ENCODE measurements at places on chromosomes 1 and 21. TPM values are rescaled to one million over a fixed set of nuclear protein-coding genes. Genes with fewer than 3 reads are reported as not detected.

DNA sequence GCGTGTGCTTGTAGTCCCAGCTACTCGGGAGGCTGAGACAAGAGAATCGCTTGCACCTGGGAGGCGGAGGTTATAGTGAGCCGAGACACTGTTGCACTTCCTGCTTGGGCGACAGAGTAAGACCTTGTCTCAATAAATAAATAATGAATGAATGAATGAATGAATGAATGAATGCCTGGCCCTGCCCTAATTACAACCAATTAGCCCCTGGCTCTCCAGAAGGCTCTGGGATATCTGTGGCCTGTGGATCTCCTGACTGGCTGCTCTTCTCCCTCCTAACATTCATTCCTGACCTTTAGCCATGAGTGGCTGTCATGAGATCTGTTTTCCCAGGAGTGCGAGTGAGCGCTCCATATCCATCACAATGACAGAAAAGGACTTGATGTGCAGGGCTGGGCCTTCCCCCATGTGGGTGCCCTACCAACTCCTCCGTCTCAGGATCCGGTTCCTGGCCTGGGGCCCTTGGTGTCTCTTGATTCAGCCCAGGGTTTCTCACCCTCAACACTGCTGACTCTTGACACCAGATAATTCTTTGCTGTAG is 243.6 kb upstream of the TMEM51 start:
- DNase-seq = no peak

GRCh38 chr1:176577646-176578197 is 114.7 kb downstream of the PAPPA2 start:
- no peak for DNase-seq

DNA sequence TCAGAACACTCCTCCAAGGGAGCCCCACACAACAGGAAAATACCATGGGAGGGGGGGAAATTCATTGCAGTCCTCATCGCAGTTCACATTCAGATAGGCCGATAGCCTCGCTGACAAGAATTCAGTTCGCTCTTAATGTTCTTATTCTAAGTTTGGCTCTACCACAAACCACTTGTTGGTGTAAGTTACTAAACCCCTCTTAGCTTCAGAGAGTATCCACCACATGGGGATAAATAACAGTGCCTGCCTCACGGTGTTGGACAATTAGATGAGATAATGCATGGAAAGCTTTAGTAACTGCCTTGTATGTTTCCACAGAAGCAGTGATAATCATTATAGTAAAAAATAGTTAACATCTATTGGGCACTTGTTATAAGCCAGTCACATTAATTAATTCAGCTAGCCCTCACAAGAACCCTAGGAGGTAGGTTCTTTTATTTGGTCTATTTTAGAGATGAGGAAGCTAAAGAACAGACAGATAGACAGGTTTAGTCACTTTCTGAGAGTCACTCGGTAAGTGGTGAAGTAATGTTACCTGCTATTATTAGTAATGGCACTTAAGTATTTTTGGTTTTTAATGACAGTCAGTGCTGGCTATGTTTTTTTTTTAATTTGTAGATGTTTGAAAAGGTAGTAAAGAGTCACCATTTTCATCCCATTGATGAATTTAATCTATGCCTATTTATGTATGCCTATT is 10.1 kb downstream of the VAV3 start:
- DNase-seq = no peak

GRCh38 chr1:226104671-226105121 is 42.2 kb downstream of the H3-3A start:
- no peak for DNase-seq

UBASH3A gene
- total RNA-seq = 89.5 TPM

DNA sequence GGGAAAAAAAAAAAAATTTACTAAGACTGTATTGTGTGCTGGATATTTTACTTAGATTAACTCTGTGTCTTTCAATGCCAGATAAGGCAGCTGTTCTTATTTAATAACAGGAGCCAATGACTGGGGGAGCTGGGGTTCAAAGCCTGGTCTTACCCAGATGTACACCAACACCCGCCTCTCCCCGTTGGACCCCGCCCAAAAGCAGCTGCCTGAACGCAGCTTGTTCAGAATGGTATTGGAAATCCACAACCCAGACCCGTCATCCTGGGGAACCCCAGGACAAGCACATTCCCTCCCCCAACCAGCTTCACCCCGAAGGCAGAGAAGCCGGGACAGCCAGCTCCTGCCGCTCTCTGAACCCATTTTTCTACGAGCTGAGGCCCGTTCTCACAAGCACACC is 113.6 kb upstream of the TMPRSS2 start:
- DNase-seq = no peak

GRCh38 chr21:45906196-45906805 is 75.3 kb upstream of the COL6A1 start:
- DNase-seq = no peak

- no peak for DNase-seq
These were observed 29.2 kb upstream of the OR2B11 start for GRCh38 chr1:247487057-247487456.

DNA sequence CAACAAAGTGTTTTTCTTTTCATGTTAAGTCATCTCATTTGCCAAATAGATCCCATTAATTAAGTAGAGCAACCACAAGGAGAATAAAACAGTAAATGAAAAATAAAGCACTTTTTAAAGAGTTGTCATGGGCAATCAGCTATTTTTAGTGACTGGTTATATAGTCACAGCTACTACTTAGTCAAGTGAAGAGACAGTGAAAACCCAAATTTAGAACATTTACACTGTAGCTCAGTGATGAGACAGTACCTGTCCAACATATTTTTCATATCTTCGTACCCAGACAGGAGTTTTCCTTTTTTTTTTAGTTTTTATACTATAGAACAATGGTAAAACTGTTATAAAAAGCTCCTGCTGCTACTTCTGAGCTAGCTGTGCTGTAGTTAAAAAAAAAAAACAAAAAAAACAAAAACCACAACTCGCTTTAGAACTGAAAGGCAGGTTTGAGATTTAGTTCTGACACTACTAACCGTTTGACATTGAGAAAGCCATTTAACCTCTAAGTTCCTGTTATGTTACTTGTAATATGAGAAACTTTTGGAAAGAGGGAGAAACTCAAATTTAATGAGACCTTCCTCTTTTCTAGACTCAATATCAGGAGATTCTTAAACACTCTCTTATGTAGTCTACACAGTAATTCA is 777.5 kb downstream of the ADGRL2 start:
- DNase-seq = no peak

DNA sequence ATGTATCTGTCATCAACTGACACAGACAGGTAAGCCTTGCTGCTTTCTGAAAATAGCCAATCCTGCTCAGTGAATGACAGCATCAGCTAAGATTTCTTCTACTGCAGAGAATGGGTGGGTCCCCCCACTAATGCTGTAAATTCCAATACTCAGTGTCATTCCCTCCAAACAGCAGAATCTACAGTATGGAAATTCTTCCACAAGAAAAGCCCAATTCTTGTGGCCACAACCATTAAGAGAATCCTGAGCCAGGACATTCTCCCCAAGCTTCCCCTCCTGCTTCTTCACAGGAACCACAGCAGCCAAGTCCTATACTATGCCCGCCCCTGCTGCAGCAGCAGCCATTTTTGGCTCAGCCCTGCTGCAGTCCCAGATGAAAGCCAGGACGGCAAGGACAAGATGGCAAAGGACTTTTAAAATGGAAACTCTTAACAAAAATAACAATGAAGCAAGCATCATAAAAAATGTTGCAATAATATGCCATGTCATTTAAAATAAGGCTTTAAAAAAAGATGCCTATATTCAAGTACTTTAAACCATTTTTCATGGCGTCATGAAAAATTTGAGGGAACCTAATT is 26.8 kb downstream of the EIF4G3 start:
- no peak for DNase-seq

DNA sequence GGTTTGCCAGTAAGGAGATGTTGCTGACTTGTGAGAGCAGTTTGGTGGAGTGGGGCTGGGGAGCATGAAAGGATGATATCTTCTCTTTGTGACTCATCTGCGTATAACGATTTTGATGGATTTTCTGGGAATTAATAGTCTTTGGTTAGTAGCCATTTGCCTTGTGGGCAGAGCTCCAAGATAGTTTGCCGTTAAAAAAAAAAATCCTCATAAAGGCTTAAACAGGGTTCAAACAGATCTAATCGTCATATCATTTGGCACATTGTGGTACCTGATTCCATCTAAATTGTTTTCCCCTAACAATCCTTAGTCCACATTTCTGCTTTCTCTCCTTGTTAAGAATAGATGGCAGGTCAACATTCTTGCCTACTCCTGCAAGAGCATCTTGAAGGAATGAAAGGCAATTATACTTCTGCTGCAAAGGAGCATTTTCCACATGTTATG is 168.0 kb downstream of the PPP1R12B start:
- no peak for DNase-seq

SLC45A3 gene
- not detected for total RNA-seq

CYP4X1 gene
- not detected for total RNA-seq

GRCh38 chr21:45954261-45954660 is 27.3 kb upstream of the COL6A1 start:
- DNase-seq = no peak

DNA sequence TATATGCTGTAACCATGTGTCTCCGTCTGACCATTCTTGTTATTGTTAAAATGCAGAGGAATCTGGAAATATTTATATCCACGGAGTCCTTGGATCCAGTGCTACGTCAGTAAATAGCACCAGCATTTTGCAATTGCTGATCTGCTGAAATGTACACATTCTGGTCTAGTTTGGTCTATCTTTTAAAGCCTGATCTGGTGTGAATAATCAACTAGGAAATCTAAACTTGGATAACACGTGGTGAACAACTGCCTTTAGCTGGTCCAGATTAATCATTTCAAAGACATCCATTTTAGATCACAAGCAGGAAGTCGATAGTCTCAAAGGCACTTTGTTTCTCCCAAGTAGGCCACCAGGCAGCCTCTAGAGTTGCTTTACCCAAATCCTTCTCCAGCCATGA is 32.6 kb downstream of the PDPN start:
- no peak for DNase-seq

DNA sequence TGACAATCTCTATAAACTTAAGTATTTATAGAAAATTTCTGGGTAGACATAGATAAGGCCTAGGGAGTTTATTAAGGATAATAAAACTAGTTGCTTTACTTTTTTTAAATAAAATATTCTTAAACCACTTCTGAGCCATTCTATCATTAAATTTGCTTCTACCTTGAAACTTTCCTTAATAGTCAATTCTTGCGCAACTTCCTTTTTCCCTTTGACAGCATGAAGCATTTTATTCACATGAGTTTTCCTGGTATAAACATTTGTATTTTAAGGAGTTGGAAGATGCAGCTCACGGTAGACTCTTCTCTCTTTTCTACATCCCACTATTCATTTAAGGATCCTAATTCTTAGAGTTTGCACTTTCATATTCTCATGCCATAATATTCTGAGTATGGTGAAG is 75.8 kb upstream of the DPH5 start:
- no peak for DNase-seq

All from activated CD8-positive, alpha-beta memory T cell treated with anti-CD3 and anti-CD28 coated beads, Interleukin-2, amount 10 ng/mL, durations not matched to agents 7 days and 5 days (primary cell).